RCC 7860 (cell line): ENCODE measurements at places on chromosomes 16 and 17.

GRCh38 chr17:378068-378467 is 25.5 kb upstream of the RPH3AL start:
- DNase-seq = no peak

- peak; percentile 100 for DNase-seq
Observed at GRCh38 chr17:59754552-59754951, 47.1 kb downstream of the VMP1 start.

- DNase-seq = no peak
Observed at GRCh38 chr16:75614066-75614897, 8.8 kb downstream of the ADAT1 start.

DNA sequence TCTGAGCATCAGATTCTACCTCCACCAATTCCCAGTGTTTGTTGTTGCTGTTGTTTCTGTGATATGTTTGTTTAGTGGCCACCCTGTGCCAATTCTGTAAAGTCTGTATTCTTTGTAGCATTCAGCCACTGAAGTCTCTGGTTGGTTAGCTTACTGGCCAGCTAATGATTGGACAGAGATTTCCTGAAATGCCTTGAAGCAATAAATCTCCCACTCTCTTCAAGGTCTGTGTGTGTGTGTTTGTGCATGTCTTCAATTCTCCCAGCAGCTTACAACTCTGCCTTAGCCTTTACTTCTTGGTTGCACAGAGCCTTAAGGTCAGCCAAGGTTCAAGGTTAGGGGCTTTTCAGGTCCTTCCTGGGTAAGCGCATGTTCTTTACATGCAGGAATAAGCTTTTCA is 38.2 kb downstream of the PRPSAP2 start:
- no peak for DNase-seq

DNA sequence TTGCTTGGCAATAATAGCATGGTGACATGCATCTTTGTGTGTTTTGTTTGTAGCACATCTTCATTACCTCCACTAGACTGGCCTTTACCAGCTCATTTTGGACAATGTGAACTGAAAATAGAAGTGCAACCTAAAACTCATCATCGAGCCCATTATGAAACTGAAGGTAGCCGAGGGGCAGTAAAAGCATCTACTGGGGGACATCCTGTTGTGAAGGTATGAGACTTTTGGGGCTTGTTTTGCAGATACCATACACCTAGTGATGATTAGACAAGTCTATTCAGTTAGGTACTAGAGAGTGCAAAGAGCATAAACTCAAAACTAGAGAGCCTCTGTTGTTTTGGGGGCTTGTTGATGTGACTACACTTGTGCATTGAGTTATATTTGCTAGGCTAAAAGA is 41.2 kb downstream of the NFATC3 start:
- DNase-seq = no peak

DNA sequence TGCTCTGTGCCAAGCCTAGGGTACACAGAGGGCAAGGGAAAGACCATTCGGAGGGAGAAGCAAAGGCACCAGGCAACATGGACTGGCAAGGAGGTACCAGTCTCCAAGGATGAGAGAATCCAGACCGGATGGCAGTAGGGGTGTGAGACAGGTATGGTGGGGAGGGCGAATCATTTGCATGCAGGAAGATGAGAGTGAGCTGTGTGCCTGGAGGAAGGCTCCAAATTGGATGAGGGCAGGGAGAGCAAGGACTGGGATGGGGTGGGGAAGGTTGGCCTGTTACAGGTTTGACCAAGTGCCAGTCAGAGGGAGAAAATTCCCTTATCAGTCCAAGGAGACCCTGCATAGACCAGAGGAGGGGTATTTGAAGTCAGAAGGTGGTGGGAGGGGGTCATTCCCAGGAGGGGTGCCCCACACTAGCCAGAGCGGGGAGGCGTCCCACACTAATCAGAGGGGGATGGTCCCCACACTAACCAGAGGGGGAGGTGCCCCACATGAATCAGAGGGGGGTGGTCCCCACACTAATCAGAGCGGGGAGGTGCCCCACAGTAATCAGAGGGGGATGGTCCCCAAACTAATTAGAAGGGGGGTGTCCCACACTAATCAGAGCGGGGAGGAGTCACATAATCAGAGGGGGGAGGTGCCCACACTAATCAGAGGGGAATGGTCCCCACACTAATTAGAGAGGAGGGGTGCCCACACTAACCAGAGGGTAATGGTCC is 737 bp downstream of the CANT1 start:
- no peak for DNase-seq

GRCh38 chr17:42879596-42879985 is 21.0 kb upstream of the G6PC1 start:
- no peak for DNase-seq

DNA sequence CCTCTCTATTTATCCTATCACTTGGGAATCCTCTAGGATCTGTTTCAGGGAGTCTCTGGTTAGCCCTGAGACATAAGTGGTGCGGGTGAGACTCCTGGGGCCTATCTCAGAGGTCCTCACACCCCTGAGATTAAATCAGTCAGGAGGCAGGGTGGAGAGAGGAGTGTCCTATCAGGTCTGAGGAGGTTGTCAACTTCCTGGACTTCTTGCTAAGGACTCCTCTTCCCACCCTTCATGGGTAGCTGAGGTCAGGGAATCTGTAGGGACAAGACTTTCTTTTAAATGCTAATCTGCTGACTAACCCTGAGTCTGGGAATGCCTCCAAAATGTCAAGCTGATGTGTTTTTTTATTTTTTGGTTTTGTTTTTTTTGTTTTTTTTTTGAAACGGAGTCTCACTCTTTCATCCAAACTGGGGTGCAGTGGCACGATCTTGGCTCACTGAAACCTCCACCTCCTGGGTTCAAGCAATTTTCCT is 6.6 kb upstream of the ARMC5 start:
- DNase-seq = peak; percentile 70

DNA sequence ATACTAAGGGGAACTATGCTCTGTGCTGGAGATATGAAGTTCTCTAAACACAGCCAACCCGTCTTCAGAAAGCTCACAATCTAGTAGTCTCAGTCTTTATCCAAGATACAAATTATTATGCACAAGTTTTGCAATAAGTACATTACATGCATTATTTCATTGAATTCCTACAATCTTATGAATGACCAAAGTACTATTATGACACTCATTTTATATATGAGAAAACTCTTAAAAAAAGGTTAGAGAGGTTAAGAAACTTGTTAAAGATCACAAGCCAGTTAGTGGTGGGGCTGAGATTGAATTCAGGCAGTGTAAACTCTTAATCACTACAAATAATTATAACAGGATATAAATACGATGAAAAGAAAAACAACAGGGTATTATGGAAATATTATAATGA is 4.7 kb upstream of the BRIP1 start:
- no peak for DNase-seq
